ENCODE measurements at places on chromosomes 1 and 21. TPM values are rescaled to one million over a fixed set of nuclear protein-coding genes. Genes with fewer than 3 reads are reported as not detected.

OBSCN gene
- polyA plus RNA-seq: 155 TPM

CYP4A11 gene
- polyA plus RNA-seq: not detected

THEM5 gene
- polyA plus RNA-seq: not detected

MRPS15 gene
- 396 TPM for polyA plus RNA-seq

MXRA8 gene
- polyA plus RNA-seq: 19.5 TPM

Data from heart left ventricle (tissue), 16 donors.